ENCODE measurements at places on chromosomes 12 and 14.

DNA sequence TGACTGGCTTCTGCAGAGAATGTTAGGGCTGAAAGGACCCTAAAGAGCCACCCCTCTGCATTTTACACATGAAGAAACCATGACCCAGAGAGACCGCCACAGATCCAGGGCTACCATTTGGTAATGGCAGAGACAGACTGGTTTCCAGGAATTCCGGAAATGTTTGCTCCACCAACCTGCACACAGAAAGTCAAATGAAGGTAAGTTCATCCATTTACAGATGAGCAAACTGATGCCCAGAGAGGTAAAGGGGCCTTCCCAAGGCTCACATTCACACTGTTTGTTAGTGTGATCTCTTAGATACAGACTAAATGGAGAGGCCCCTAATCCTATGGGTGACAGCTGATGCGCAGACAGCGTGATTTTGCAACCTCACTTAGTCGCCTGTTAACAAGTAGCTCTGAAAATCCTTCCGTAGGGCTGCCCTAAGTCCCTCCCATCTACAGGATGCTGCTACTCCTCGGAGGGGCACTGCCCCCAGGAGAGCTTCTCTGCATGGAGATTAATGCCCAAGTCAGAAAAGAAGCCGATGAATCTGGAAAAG lies 33.8 kb downstream of the ZFP36L1 start:
- no peak for DNase-seq

GRCh38 chr14:32564596-32564995 lies 235.5 kb downstream of the AKAP6 start:
- DNase-seq: no peak

- no peak for DNase-seq
These were observed 79.3 kb downstream of the IGF1 start for GRCh38 chr12:102401087-102401486.

GRCh38 chr12:112116232-112117060 lies 7.9 kb upstream of the NAA25 start:
- no peak for DNase-seq

DNA sequence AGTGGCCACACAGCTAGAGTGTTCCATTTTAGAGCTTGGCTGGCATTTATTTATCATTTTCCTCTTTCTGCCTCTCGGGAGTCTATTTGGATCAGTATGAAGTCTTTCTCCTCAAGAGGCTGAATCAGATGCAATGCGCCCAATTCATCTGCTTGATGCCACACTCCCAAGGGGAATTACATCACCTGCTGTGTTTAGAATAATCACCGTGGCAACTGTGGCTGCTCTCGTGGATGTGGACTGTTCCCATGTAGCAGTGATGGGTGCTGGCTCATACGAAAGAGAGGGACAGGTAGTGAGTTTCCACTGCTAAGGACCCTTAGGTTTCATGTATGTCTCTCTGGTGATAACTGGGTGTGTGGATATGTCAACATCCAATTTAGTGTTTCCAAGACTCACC lies 70.7 kb downstream of the SRRM4 start:
- DNase-seq: no peak

DNA sequence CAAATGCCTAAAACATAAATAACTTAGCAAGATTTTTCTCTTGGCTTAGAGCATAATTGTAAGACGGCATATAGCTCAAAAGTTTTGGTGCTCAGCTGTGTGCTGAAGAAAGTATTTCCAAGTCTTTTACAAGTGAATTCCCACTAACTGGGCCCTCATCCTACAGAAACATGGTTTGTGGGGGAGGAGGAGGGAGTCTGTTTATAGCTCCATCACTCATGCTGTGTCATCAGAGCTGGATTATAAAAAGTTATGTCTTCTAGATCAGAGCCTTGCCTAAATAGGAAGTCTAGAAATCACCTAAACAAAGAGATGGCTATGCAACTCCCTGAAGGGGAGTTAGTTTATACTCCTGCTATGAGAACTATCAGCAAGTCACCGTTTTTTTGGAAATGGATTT lies 65.9 kb upstream of the OTOGL start:
- DNase-seq: no peak

DNA sequence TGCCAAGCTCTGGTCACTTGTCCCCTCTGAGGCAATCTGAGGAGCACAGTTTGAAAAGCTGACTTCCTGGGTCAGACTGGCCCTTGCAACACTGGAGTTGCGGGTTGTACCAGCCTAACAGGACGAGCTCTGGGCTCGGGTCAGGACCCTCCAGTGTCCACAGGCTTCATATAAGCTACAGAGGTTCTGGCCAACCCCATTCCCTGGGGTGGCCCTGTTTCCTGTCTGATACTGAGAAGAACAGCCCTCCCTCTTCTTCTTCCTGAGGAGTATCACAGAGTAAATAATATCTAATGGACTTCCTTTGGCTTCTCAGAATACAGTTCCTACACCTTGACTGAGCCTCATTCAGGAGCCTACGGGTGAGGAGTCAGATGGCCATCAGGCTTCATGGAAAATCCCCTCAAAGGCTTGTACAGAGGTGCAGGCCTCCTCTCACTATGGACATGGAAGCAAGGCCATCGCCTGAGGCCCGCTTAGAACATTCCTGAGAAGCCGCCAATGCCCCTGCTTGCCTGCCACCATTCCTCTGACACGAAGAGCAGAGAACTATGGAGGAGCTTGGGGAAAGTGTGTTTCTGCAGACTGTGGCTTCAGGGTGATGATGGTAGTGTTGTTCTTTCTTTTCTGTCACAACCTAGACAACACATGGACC lies 28.5 kb upstream of the ANO2 start:
- no peak for DNase-seq

Measured in vagina (tissue), 2 donors.